NCI-H748 treated with DMSO at 0.1 percent for 48 hours (cell line): ENCODE measurements at places on chromosomes 12 and 14.

- DNase-seq: no peak
Observed at GRCh38 chr14:33767586-33768457, 183.1 kb downstream of the EGLN3 start.

- DNase-seq: no peak
Observed at GRCh38 chr12:41186026-41186425, 2.1 kb upstream of the PDZRN4 start.

DNA sequence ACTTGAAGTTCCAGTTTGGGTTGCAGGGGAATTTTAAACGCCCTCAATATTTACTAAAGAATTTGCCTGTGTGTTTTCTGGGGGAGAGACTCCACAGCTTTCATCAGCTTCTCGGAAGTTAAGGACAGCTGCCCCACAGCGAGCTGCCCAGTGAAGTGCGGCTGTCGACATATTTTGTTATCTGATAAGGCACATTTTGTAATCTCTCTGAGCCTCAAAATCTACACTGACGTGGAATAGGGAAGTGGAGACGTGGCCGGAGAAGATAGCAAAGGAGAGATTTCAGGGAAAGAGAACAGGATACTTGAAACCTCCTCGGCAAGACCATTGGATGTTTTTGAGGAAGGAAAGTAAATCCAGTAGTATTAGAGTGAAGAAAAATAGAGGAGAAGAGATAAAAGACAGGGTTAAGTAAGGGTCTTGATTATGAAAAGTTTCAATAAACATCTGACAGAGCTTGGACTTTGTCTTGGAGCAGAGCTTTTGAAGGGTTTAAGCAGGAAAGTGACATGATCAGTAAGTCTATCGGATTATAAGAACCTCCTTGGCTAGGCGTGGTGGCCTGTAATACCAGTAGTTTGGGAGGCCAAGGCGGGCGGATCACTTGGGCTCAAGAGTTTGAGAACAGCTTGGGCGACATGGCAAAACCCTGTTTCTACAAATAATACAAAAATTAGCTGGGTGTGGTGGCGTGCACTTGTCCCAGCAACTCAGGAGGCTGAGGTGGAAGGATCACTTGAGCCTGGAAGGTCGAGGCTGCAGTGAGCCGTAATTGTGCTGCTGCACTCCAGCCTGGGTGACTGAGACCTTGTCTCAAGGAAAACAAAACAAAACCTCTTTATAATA, 1.1 kb downstream of the POLR3B start:
- DNase-seq: no peak

GRCh38 chr14:74881431-74882102, at the start of gene DLST:
Gene DLST, plus strand, starts transcription at chr14:74881916. Its CDS starts 38 bp downstream, at chr14:74881954.
- DNase-seq: peak; percentile 82

DNA sequence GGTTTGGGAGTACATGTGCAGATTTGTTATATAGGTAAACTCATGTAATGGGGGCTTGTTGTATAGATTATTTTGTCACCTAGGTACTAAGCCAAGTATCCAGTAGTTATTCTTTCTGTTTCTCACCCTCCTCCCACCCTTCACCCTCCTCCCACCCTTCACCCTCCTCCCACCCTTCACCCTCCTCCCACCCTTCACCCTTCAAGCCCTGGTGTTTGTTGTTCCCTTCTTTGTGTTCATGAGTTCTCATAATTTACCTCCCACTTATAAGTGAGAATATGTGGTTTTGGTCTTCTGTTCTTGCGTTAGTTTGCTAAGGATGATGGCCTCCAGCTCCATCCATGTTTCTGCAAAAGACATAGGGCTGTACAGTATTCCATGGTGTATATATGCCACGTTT, 58.7 kb upstream of the OR10AD1 start:
- DNase-seq: no peak

GRCh38 chr12:34602213-34602940, 580.1 kb downstream of the ALG10 start:
- DNase-seq: no peak

- no peak for DNase-seq
Observed at GRCh38 chr14:29799464-29800095, 128.1 kb downstream of the PRKD1 start.

DNA sequence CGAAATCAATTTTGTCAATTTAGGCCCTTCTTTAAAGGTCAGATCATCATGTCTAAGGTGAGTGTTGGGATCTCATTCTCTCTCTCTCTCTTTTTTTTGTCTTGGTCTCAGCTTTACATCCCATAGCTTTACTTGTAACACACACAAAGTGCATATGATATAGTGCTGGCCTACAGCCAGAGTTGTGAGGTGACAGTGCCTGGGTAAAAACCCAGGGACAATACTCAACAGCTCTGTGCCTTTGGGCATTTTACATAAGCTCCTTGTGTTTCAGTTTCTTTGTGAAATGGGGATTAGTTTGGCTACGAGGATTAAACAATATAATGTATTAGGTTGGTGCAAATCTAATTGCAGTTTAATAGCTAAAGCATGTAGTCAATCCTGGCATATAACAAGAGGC, 40.2 kb downstream of the GRIP1 start:
- DNase-seq: no peak

GRCh38 chr14:30153717-30154116, 226.1 kb upstream of the PRKD1 start:
- DNase-seq: no peak

DNA sequence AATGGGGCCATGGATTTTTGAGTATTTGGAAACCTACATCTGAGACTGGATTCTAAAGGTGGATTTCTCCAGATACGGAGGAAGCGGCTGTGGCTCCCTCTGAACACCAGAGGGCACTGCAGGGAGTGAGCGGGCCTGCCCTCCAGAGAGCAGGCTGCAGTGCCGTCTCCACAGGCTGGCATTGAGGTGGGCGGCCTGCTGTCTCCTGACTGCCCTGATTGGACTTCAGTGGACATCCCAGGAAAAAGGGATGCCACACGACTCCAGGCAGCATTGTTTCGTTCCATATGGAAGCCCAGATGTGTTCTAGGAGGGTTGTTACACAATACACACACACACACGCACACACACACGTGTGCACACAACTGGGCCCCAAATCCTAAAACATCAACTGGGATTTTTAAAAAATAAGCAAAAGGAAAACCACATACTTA, 20.9 kb upstream of the ANO2 start:
- DNase-seq: peak; percentile 0

- DNase-seq: no peak
Observed at GRCh38 chr12:63028951-63029350, 94.0 kb upstream of the PPM1H start.

DNA sequence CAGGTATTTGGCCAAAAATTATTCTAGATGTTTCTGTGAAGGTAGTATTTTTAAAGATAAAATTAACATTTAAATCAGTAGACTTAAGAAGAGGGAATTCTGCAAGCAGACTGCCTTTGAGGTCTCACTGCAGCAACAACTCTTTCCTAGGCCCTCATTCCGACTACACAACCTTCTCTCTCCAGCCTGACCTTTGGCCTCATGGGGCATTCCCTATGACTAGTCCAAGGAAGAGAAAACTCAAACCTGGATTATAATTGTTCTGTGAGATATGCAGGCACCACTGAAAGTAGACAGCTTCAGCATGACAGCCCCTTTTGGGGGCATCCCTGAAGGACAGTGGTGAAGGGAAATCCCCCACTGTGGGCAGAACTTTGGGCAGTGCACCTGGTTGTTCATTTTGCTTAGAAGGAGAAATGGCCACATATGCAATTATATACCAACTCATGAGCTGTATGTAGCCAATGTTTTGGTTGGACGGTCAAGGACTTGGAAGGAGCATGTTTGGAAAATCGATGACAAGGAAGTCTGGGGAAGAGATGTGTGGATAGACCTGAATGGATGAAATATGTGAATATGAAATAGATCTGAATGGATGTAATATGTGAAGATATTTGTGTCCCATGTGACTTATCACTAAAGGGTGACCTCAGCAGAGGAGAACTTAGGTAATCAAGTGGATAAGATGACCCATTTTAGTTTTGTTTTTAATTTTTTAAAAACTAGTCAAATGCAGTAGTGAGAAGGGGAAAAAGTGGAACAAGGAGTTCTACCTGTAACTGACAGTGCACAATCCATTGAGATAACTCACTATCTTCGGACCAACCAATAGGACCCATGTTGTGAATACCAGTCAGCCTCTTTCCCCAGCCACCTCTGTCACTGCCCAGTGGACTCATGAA, 233.3 kb upstream of the FOXN3 start:
- DNase-seq: no peak

GRCh38 chr14:51828017-51828797, 32.2 kb upstream of the GNG2 start:
- no peak for DNase-seq

GRCh38 chr14:70771781-70772212, 37.5 kb downstream of the MAP3K9 start:
- no peak for DNase-seq

- DNase-seq: peak; percentile 32
Observed at GRCh38 chr12:122123051-122123760, 44.6 kb downstream of the MLXIP start.

DNA sequence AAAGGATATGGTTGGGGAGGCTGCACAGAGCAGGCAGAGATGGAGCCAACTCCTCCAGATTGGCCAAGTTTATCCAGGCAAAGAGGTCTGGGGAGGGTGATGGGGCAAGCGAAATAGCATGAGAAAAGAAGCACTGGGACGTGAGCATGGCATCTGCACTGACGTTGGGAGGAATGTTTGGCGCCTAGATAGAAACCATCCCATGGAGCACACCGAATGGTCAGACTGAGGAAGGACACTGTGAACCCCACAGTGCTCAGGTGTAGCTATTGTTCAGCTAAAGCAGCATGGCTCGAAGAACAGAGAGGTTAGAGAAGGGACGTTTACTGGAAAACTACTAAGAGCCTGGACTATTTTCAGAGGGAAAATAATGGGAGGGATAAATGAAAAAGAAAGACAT, 387.1 kb downstream of the EMP1 start:
- no peak for DNase-seq
